ENCODE measurements at places on chromosomes 16 and 17.

DNA sequence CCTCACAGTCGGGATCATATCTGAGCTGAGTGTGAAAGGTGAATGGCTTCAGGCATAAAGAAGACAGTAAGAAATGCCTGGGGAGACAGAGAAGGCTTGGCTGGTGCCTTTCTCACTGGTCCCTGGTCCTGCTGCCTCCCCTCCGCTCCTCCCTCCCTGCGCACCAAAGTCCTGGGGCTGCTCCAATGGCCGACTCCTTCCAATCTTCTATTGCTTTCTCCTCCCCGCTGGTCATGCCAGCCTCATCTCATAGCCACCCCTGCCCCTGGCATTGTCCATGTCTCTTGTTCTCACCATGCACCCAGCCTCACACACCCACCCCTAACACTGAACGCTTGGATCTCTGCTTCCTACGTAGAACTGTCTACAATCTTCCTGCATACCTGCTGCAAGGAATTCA, 18.0 kb downstream of the TLE7 start:
- no peak for DNase-seq

GRCh38 chr16:19203374-19203966, 35.4 kb downstream of the SYT17 start:
- DNase-seq = no peak

GRCh38 chr16:70578035-70578434, 54.4 kb downstream of the SF3B3 start:
- no peak for DNase-seq

- no peak for DNase-seq
Measured at GRCh38 chr16:30004424-30004776, 6.4 kb downstream of the DOC2A start.

GRCh38 chr17:2090804-2091534, 36.1 kb downstream of the HIC1 start:
- DNase-seq = no peak

- no peak for DNase-seq
Measured at GRCh38 chr16:6684076-6684673, 648.5 kb upstream of the RBFOX1 start.

- no peak for DNase-seq
Measured at GRCh38 chr16:73252446-73252845, 204.5 kb upstream of the ZFHX3 start.

GRCh38 chr17:75720656-75721462, at the start of gene ITGB4:
TSS of gene ITGB4 (plus strand) at chr17:75721459. CDS start at chr17:75724704, 3,245 bp downstream.
- DNase-seq = peak; percentile 32

GRCh38 chr17:64377769-64378282, 12.8 kb downstream of the PECAM1 start:
- DNase-seq = no peak

DNA sequence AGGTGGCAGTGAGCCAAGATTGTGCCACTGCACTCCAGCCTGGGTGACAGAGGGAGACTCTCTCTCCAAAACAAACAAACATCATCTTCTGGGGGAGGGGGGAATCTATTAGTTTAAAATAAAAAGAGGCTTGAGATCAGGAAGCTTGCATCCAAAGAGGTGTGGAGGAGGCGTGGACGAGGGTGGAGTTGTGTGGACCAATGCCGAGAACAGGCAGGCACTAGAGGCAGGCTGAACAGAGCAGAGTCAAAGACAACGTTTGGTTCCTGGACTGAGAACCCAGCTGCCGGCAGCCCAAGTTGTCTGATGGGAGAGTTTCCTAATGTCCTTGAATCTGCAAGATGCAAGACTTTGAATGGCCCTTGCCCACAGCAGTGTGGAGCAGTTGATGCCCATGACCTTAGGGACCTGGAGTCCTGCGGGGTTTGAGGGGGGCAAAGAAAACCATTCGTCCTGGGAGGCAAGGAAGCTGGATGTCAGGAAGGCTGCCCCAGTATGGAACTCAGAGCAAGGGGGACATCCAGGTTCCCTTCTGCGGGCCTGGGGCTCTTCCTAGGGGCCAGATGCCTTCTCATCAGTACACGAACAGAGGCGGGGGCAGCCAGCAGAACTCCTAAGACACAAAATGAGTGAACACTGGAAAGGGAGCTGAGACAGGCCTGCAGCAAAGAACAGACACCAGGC, 9.2 kb downstream of the TBC1D16 start:
- DNase-seq = no peak

DNA sequence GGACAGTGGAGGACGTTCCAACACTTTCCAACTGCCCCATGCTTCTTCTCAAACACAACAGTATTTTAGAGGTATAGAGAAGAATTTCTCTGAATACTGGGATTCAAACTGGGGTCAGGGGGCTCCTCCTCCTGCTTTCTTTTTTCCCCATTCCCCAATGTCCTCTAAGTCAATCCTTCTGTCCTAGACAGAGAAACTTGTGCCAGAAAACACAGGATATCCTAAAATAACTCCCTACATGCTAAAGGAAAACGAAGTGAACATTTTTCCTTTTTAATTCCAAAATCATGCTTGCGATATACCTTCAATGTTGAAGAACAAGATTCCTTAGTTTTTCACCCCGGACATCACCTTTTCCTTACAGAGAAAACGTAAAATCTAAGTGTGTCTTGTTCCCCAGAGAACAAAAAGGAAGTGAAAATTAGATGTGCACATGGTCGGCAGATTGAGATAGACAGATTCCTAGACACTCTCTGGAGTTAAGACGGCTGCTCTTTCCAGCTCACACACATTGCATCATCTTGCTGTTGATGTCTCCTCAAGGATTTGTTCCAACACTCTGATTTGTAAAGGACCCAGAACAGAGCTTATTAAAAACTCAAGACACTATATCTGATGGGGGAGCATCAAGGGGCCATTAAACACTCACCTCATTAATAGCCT, 228.2 kb downstream of the GRIN2A start:
- no peak for DNase-seq
